ENCODE measurements at places on chromosomes 12 and 14.

DNA sequence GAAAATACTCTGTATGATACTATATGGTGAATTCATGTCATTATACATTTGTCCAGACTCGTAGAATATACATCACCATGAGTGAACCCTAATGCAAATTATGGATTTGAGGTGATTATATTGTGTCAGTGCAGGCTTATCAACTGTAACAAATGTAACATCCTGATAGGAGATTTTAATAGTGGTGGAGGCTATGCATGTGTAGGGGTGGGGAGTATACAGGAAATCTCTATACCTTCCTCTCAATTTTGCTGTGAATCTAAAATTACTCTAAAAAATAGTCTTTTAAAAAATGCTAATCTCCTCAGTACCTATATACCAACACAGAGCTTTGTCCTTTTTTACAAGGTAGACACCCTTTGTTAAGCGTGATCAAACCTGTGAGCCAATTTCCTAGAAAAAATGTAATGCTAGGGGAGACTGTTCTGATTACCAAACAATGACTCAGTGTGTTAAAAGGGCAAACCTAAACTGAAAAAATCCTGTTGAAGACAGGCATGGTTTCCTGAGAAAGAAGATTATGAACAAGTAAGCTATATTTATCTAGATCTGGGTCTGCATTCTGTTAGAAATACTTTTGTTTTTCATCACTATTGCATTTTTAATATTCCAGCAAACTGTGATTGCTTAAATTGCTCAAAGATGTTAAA is 170.9 kb downstream of the DUSP6 start:
- DNase-seq, result no peak

DNA sequence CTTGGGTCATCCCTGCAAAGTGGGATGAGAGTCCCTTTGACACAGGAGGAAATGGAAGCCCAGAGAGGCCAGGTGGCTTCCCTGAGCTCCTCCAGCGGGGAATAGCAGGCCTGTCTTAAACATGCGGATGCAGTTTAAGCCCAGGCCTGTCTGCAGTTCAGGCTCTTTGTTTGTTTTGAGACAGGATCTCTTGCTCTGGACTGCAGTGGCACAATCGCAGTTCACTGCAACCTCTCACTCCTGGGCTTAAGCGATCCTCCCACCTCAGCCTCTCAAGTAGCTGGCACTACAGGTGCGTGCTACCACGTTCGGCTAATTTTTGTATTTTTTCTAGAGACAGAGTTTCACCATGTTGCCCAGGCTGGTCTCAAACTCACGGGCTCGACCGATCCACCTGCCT is 3.5 kb downstream of the TRPV4 start:
- no peak for DNase-seq

GRCh38 chr12:58097741-58098140 is 156.4 kb downstream of the ATP23 start:
- DNase-seq, result no peak

- DNase-seq, result no peak
Observed at GRCh38 chr12:119949145-119949544, 39.9 kb upstream of the BICDL1 start.

DNA sequence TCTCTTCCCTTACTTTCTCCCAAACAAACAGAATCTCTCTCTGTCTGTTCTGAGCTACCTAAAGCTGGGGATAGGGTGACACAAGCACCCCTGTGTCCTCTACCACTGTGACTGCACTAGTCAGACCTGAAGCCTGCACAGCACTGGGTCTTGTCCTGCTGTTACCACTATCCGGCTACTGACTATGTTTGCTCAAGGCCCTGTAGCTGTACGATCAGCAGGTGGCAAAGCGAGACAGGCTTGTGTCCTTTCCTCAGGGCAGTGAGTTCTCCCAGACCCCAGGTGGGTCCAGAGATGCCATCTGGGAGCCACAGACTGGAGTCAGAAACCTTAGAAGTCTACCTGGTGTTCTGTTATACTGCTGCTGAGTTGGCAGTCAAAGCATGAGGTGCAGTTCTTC is 116.4 kb downstream of the NUBPL start:
- DNase-seq, result no peak

DNA sequence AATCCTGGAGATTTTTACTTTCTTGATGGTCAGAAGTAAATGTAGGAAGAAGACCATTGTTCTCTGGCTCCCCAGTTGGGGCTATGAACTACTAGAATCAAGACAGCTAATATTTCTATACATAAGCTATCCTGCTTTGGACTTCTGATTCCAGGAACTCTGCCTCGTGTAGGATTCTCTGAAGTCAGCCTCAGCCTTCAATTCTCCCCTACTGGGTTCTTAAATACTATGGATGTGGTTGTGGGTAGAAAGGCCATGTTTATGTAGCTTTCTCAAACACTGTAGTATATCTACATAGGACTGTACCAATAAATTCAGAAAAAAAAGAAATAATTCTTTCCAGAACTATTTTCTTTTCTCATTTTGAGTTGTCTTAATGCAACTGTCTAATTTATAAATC is 302.5 kb downstream of the ITPR2 start:
- DNase-seq, result no peak

DNA sequence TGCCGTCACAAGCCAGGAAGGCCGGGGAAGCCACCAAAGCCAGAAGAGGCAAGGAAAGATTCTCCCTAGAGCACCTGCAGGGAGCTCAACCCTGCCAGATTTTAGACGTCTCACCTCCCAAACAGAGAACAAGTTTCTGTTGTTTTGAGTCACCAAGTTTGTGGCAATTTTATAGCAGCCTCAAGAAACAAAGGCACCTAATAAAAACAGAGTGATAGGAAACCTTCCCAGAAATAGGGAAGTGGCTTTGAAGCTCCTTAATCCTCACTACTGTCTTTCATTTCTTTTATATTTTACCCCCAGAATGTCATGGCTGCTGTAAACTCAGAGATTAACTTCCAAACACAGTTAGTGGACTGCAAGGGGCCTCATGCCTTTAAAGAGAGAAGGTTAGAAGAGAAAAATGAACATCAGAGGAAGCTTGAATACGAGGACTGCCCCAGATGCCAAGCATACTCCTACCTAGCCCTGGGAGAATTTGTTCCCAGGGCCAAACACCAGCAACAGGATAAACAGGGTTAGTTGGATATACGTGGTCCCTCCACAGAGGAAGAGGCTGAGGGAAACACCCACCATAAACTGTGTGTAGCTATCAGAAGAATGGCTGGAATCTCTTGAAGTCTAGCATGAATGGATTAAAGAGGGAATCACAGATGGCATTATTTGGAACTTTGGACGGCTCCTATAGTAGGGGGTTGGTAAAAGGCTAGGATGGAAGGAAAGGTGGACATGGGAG is 148.3 kb downstream of the KCNA5 start:
- DNase-seq, result no peak

GRCh38 chr14:57009585-57010515 is 199.6 kb upstream of the OTX2 start:
- no peak for DNase-seq

GRCh38 chr14:81342850-81343580 is 57.1 kb downstream of the STON2 start:
- no peak for DNase-seq

DNA sequence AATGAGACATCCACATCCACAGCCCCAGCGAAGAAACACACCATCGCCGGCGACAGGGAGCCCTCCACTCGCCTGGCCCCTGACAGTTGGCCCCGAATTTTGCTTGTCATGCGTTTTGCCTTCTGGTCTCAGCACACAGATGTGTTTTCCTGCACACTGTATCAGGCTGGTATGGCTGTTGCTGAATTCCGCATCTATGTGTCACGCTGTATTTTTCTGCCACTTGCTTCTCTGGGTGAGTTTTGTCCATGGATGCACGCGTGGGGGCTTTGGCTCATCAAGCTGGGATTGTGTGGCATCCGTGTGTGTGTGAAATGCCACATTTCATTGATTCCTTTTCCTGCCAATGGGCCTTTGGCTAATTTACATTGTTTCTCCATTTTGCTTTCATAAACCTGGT is 26.5 kb downstream of the ARL6IP4 start:
- no peak for DNase-seq

DNA sequence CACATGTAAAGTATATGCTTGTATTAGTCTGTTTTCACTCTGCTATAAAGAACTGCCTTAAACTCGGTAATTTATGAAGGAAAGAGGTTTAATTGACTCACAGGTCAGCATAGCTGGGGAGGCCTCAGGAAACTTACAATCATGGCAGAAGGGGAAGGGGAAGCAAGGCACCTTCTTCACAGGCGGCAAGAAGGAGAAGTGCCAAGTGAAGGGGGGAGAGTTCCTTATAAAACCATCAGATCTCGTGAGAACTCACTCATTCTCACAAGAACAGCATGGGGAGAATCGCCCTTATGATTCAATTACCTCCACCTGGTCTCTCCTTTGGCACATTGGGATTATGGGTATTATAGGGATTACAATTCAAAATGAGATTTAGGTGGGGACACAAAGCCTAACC is 229.5 kb upstream of the PLXNC1 start:
- no peak for DNase-seq

- DNase-seq, result no peak
Observed at GRCh38 chr12:26319511-26319910, 124.1 kb downstream of the SSPN start.

GRCh38 chr12:75971253-75971652 is 60.3 kb downstream of the PHLDA1 start:
- DNase-seq, result no peak

All from KG1 (cell line).